ENCODE measurements at places on chromosomes 12 and 14. TPM values are rescaled to one million over a fixed set of nuclear protein-coding genes. Genes with fewer than 3 reads are reported as not detected.

VDR gene
- total RNA-seq = 15.9 TPM

GPR132 gene
- not detected for total RNA-seq

SLC25A21 gene
- total RNA-seq = 8.7 TPM

CIDEB gene
- total RNA-seq = not detected

HOXC6 gene
- total RNA-seq = 4.9 TPM

FITM1 gene
- total RNA-seq = 0.79 TPM

EPYC gene
- total RNA-seq = not detected

PZP gene
- not detected for total RNA-seq

HAL gene
- not detected for total RNA-seq

MSI1 gene
- not detected for total RNA-seq

TAS2R43 gene
- not detected for total RNA-seq

LMNTD1 gene
- total RNA-seq = not detected

SYCP3 gene
- not detected for total RNA-seq

MSRB3 gene
- 43.5 TPM for total RNA-seq
